SK-N-DZ (cell line): ENCODE measurements at places on chromosomes 7 and 10.

DNA sequence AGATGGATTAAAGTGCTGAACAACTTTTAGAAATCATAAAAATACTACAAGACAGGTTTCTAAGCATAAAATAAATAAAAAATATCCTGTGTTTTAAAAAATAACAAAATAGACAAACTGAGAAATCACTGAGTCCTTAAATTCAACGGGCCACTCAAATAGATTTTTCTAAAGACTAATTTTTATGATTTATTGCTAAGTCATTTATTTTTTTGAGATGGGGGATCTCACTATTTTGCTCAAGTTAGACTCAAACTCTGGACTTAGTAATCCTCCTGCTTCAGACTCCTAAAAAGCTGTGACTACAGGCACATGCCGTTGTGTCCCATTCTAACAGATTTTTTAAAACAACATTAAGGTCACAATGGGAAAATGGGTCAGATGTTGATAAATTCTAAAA, 121.0 kb upstream of the THSD7A start:
- DNase-seq: no peak

- DNase-seq: no peak
These were observed 2.6 kb upstream of the CAMK2G start for GRCh38 chr10:73876971-73877370.

DNA sequence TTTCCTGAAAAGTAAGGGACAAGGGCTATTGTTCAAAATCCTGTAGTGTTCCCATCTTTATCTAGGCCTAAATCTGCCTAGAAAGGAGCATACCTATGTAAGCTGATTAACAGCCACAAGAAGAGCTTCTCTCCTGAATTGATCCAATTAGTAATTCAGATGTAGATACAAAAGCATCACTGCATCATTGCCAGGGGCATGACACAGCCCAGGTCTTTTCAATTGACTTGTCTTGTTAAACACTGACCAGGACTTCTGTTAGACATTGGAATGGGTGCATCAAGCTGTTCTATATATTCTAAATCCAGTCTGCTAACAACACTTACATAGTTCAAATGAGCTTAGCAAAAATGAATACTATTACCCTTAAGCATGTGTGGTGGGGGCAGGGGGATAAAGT, 589.2 kb downstream of the INHBA start:
- peak; percentile 87 for DNase-seq

- no peak for DNase-seq
These were observed 10.8 kb downstream of the ANKRD22 start for GRCh38 chr10:88840881-88841280.

DNA sequence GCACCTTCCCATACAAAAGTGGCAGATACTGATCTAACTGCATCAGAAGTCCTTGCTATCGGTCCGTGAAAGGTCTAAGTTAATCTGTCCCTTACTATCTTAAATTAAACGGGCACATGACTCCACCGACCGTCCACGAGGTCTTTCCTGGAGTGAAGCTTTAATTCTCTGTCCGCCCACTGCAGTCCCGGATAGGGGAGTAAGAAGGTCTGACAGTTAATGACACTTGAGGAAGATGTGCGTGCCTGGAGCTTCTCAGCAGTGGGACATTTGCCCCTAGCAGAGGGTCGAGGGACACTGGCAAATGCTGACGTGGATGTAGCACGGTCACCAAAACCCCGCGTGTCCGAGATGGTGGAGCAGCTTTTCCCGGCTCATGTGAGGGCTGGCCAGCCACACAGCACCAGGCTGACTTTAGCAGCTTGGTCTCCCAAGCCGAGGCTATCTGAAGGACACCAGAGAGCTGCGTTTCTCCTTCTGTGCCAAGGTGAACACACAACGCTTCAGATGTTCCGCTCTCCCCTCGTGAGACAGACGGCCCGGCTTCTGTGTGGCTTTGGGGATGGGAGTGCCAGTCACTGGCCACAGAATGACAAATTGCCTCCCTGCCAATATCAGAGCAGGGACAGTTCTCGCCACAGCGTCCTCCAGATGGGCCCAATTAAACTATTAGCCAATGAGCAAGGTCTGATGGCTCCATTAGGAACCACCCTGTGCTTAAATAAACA, 86.6 kb downstream of the ADARB2 start:
- DNase-seq: no peak

GRCh38 chr7:122768827-122769226, 66.1 kb upstream of the RNF148 start:
- no peak for DNase-seq

DNA sequence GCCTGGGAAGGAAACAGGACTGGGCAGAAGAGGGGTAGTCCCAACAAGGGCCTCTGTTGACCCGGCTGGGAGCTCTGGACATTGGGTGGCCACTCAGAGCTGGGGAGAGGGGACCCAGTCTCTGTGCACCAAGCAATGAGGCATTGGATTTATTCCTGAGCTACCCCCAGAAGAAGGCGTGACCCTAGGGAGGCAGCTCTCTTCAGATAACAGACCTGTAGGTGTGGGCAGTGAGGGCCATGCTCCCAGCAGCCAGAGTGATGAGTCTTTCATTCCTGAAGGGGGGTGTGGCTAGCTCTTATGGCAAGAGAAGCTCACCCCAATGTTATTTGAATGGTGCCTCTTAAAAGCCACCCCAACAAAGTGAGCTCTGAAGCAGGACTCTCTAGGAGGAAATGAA, 20.4 kb downstream of the TEX36 start:
- no peak for DNase-seq

DNA sequence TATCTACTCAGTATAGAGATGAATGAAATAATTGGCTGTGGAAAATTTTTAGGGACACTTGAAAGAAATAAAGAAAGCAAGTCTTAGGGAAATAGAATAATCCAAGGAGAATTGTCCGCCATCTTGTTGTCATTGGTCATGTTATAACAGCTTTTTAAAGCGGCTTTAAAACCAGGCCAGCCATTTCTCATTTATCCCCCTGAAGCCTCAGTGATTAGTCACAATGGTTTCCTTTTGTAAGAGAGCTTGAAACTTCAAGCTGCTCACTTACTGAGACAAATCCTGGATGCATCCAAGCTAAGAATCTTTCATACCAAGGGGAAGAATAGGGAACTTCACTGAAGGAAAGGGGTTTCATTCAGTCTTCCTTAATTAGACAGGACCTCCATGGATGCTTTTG, 67.9 kb downstream of the SGCE start:
- no peak for DNase-seq

DNA sequence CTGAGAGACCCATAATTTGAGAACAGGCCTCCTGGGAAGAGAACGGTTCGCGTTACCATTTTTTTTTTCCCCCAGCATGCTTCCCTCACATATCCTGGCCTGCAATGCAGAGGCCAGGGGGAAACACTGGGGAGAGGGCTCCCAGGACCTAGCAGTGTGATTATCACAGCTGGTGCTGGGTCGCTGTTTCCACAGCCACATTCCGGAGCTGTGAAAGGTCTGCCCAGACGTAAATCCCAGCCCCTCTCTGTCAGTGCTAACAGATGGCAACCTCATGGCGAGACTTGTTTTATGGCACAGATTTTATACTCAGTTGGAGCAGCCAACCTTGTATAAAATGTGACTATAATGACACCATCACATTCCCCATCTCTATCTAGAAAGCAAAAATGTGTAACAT, 150.5 kb downstream of the PLXDC2 start:
- peak; percentile 7 for DNase-seq

DNA sequence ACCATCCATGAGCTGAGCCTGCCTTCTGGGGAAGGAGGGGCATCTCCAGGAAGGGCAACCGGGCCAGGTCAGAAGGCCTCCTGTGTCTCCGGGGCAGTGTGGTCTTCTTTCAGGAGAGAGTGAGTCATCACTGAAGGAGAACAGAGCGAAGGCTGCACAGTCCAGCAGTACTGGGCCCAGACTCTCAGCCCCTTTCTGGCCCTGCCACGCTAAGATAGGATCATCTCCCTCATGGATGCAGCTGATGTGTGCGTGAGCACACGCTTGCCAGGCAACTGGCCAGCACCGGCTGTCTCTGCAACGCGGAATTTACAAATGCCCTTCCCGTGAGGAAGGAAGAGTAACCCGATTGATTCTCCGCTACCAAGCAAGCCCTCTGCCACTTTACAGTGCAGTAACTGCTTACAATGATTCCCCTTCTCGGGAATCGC, 328.2 kb downstream of the TNS3 start:
- DNase-seq: peak; percentile 49

DNA sequence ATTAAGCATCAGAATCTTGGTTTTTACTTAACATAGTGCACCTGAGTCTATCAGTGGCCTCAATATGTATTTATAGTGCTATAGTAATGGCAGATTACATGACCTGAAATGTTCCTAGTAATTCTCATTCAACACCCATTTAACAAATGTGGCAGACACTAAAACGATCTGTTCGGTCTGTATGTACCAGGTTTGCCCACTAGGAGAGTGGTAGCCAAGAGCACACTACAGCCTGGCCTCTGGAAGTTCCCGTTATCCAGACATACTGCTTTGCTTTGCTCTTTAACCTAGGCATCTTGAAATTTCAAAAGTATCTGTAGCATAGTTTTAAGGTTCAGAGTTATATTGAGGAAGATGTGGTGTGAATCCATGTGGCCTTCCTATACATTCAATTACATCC, 395.7 kb upstream of the NRG3 start:
- DNase-seq: no peak

DNA sequence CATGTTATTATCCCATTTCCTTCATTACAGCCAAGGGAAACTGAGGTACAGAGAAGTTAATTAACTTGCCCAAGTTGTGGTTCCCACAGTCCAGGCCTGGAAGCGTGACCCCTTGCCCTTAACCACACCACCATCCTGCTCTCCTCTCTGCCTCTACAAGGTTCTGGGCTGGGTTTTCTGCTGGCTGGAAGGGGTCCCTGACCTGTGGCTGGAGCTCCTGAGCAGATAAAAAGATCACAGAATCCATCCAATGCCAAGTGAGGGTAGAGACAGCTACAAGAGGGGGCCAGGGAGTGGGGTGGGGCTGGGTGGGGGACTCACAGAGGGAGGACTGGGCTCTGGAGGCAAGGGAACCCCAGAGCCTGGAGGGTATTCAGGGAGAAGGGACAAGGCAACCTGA, 9.7 kb downstream of the ASB10 start:
- no peak for DNase-seq

DNA sequence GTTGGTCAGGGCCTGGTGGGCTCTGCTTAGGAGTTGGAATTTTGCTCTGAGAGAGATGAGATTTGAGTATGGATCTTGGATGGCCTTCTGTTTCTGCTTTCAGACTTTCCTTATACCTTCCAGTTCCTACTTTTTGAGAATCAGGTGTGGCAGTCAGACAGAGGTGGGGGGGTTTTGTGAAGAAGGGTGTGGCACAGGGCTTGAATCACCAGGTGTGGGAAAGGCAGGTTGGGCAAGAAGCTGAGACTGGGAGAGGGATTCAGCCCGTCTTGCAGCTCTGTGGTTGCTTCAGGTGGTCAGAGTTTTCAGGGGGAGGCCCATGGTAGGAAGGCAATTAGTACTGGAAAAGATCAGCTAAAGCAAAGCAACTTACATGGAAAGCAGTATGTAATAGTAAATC, 340.2 kb downstream of the LRMDA start:
- no peak for DNase-seq

DNA sequence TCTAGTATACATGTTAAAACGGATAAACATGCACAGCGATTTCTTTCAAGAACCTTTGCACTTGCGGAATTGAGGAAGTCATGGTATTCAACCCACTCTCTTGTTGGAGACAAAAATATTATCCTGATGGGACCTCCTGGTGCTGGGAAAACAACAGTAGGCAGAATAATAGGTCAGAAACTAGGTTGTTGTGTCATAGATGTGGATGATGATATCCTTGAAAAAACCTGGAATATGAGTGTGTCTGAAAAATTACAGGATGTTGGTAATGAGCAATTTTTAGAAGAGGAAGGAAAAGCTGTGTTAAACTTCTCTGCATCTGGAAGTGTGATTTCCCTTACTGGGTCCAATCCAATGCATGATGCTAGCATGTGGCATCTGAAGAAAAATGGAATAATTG, 6.9 kb downstream of the THNSL1 start:
- no peak for DNase-seq

DNA sequence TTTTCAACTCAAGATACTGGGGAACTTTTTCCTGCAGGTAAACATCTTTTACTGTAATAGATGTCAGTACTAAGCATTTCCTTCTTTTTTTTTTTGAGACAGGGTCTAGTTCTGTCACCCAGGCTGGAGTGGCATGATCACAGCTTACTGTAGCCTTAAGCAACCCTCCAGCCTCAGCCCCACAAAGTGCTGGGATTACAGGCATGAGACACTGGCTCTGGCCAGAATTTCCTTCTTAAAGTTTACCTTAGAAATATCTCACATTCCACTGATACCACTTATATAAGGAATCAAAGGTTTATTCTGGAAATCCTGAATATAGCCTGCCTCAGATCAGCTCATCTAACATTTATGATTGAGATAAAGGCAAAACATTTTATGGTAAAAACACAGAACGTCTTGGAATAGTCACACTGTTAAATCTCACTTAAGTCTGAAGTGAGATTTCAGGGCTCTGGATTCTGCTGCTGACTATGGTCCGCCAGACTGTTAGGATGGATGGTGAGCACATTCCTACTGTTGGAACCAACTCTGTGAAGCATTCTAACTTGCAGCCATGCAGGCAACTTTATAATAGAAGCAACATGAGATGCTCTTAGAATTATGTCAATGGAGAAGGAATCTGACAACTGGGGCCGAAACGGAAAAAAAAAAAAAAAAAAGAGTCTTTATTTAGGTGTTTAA, 151.9 kb downstream of the ZMYND11 start:
- DNase-seq: no peak

- DNase-seq: no peak
These were observed 18.7 kb downstream of the SEC24C start for GRCh38 chr10:73762915-73763314.

DNA sequence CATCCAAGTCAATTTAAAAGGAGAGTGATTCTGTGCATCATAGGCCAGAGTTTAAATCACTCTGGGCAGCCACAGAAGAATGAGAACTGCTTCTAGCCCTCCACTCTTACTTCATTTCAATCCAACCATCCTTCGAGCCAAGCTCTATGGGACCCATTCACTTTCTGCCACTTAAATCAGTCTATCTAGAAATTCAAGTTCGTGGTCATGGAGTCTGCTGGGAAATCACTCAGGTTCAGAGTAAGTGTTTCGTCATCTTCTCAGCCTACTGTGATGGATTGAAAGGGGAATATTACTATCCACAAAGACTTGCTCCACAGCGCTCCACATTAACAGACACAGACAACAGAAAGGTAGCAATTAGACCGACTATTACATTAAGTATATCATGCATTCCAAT, 4.6 kb downstream of the DCLRE1C start:
- no peak for DNase-seq

DNA sequence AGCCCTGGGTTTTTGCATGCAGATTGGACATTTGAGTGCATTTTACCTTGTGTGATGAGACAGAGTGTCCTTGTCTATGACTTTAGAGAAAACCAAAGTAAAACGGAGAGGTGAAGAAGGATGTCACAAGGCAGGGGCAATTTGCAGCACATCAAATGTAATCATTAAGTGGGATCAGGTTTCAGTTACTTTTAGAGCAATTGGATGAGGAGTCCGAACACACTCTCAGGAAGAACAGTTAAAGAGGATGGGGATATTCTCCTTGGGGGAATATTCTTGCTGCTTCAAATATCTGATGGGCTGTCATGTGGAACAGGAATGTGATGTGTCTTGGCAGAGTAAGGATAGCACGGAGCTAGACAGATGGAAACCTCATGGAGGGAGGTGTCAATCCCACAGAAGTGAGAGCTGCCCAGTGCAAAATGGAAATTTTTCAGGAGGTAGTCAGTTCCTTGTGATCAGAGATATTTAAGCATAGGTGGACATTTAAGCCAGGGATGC, 757 bp downstream of the RAB19 start:
- DNase-seq: no peak

GRCh38 chr7:152911922-152912321, 152.4 kb downstream of the ACTR3B start:
- DNase-seq: no peak
